ENCODE measurements at places on chromosomes 12 and 14. TPM values are rescaled to one million over a fixed set of nuclear protein-coding genes. Genes with fewer than 3 reads are reported as not detected.

The HOTAIR gene
- total RNA-seq = not detected

The MYL2 gene
- total RNA-seq = not detected

The IFT43 gene
- total RNA-seq = 22.9 TPM

The GZMH gene
- not detected for total RNA-seq

The VCPKMT gene
- 4.9 TPM for total RNA-seq

All from subcutaneous preadipocyte (primary cell).